CD4-positive, alpha-beta T cell treated with Interleukin-17A for 1 hour (primary cell): ENCODE measurements at places on chromosomes 16 and 17.

DNA sequence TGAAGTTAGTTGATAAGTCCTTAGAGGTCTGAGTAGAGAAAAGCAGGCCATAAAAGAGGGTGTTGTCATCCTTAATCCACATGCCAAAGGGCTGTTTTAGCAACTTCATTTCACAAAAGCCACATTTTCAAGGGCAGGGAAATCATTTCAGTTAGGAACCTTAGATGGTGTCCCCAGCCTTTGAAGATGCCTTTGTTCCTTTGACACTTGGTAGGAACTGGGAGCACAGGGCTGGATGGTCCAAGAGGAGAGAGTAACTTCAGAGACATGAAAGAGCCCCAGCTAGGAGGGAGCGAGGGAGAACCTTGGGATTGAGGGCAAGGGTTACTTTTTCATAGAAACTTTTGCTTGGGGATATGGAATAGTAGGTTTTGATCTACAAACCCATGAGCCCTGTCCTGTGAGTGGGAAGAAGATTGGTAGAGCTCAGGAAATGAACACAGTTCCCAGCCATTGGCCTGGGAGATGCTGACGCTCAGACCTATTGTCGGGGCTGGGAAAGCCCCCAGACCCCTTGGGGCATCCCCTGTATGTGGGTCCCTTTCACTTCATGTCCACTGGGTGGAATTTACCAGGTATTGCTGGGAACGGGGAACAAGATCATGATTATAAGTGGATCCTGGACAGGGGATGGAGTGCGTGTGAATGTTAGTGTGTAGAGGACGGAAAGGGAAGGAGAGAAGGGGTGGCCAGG lies 18.9 kb downstream of the MSI2 start:
- no peak for DNase-seq

- no peak for DNase-seq
Measured at GRCh38 chr17:37234106-37234505, 141.7 kb upstream of the C17orf78 start.

- DNase-seq, result no peak
Measured at GRCh38 chr16:65406116-65406515, 284.3 kb upstream of the CDH11 start.

GRCh38 chr17:51740531-51740930 lies 418.0 kb downstream of the CA10 start:
- DNase-seq, result no peak

- DNase-seq, result no peak
Measured at GRCh38 chr17:45292696-45293412, 24.0 kb downstream of the MAP3K14 start.
